ENCODE measurements at places on chromosomes 6 and 20.

- no peak for DNase-seq
Observed at GRCh38 chr20:39013662-39014109, 51.5 kb downstream of the DHX35 start.

DNA sequence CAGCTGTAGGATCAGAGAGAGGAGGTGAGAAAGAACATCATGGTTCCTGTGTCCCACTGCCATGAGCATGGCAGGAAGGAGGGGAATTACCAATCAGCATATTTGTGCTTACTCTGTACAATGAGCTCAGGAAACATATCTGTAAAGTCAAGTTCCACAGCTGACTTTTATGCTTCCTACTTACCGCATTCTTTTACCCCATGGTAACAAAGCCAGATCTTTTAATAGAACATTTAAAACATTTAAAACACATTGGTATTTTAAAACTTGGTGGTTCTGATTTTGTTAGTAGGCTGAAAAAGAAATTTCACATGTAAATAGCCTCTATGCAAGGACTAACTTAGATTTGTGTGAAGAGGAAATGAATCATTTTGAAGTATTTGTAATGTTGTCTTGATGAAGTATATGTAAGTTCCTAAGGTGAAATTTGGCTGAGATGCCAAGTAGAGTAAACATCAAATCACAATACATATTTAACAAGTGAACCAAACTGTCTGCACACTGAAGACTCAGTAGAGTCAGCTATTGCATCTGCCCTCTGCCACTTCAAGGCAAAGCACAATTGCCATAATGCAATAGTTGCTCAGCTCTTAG, 114.7 kb downstream of the GJA10 start:
- DNase-seq, result no peak

- no peak for DNase-seq
Observed at GRCh38 chr6:158017621-158018040, 36.0 kb downstream of the SYNJ2 start.

DNA sequence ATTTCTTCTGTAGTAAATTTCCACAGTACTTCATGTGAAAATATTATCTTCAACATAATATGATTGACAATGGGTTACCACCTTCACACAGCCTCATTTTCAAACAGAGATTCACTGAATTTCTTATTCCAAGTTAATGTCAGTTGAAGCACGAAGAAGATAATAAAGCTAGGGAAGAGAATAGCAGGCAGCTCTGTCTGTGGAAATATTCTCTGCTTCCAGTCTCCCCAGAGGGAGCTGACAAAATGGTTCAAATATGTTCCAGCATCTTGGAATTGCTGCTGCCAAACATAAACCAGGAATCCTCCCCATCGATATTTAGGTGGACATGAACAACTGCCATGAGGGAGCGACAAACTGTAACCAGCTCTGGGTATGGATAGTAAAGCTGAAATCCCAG, 224.8 kb downstream of the GJA1 start:
- DNase-seq, result no peak

DNA sequence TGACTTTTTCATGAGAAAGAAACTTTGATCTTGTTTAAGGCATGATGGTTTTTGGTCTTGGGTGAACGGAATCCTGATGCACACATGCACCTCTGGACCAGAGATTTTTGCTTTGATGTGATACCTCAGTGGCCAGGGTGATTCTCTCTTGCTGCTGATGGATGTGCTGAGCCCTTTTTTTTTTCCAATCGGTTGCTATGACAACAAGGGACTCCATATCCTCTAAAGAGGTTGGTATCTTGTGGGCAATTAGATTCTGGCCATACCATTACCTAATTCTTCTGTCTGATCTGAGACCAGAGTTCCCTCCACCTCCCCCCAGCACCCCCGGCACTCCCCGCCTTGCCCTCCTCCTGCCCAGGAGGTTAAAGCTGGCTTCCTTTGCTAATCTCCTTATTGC, 24.9 kb downstream of the PDYN start:
- DNase-seq, result no peak

DNA sequence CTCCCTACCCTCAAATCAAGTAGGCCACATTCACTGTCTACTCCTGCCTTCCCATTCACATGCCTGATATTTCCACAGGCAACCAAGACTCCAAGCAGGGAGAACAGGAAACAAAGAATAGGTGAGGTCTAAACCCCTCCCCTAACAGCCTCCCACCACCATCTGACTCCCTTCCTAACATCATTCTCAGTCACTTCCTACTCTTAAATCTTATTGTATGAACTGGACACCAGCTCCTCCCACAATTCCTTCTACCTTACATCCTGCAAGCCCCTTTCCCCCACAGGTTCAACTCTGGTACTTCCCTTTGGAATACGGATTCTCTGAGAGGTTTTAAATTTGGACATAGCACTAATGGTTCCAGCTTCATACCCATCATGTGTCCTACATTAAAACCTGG, 944 bp upstream of the C6orf136 start:
- no peak for DNase-seq
